Natural killer cell treated with Interleukin-12 subunit alpha and Interleukin-12 subunit beta and Interleukin-15 and Interleukin-18, amount 100 ng/mL, for 72 hours (primary cell): ENCODE measurements at places on chromosomes 16 and 17. TPM values are rescaled to one million over a fixed set of nuclear protein-coding genes. Genes with fewer than 3 reads are reported as not detected.

Gene CSHL1
- not detected for total RNA-seq

GRCh38 chr16:62794724-62795123, 758.5 kb upstream of the CDH8 start:
- no peak overlapping the region for H3K27ac ChIP-seq
- no peaks in the 10 kb centered on the region for H3K27me3 ChIP-seq

DNA sequence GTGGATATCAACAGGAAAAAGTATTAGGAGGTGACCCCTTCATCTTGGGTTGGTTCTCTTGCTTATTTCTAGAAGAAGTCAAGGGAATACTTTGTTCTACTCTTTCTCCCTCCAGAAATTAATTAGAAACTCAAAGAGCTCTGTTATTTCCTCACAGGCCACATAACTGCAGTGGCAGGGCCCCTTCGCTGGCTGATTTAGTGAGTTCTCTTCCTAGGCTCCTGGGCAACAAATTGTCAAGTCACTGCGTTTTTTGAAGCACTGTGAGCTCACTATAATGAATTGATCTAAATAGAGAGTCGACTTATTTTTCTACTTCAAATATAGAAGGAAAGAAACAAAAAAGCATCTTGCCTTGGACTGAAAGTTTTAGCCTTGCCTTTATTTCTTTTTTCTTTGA, 4.8 kb downstream of the SHISA6 start:
- no peaks in the 10 kb centered on the region for H3K4me1 ChIP-seq
- H3K36me3 ChIP-seq: no peaks in the 10 kb centered on the region
- no peak overlapping the region for H3K4me3 ChIP-seq
- H3K27ac ChIP-seq: no peak overlapping the region
- peaks cover 32% of the 10 kb centered on the region for H3K27me3 ChIP-seq

GRCh38 chr17:69909389-69909788, 165.6 kb upstream of the KCNJ16 start:
- H3K4me1 ChIP-seq: no peaks in the 10 kb centered on the region
- H3K36me3 ChIP-seq: no peaks in the 10 kb centered on the region
- H3K27ac ChIP-seq: no peak overlapping the region
- H3K27me3 ChIP-seq: no peaks in the 10 kb centered on the region
- no peak overlapping the region for H3K4me3 ChIP-seq

Gene KRT13
- total RNA-seq: not detected

GRCh38 chr16:17291289-17291688, 179.5 kb downstream of the XYLT1 start:
- H3K36me3 ChIP-seq: peaks cover 6% of the 10 kb centered on the region
- no peak overlapping the region for H3K4me3 ChIP-seq
- H3K4me1 ChIP-seq: peaks cover 25% of the 10 kb centered on the region
- no peak overlapping the region for H3K27ac ChIP-seq
- DNase-seq: no peak

GRCh38 chr17:33028778-33029177, 37.1 kb downstream of the SPACA3 start:
- no peak overlapping the region for H3K4me3 ChIP-seq
- no peaks in the 10 kb centered on the region for H3K36me3 ChIP-seq
- H3K27ac ChIP-seq: no peak overlapping the region
- DNase-seq: no peak
- no peaks in the 10 kb centered on the region for H3K4me1 ChIP-seq
- peaks cover 39% of the 10 kb centered on the region for H3K27me3 ChIP-seq
